ENCODE measurements at places on chromosomes 4 and X.

DNA sequence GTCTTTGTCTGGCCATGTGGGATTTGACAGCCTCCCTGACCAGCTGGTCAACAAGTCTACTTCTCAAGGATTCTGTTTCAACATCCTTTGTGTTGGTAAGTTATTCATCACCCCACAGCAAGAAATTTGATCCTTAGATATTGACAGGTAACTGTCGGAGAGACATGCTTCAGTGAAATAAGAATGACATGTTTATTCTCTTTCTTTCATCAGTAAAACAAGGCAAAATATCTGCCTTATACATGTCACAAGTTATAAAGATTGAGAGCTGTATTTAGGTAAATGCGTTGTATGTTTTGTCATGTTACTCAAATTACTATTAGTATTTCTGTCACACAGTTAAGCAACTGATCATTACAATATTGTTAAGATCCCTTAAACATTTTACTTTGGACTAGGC, 46.9 kb downstream of the SEPTIN11 start:
- no peak for DNase-seq

GRCh38 chr4:13530823-13531624, 13.3 kb downstream of the NKX3-2 start:
- DNase-seq, result no peak

GRCh38 chr4:127857641-127858040, 23.1 kb upstream of the PLK4 start:
- DNase-seq, result no peak

GRCh38 chr4:124964251-124964650, 251.7 kb upstream of the ANKRD50 start:
- DNase-seq, result no peak

- no peak for DNase-seq
Observed at GRCh38 chr4:90220459-90220858, 93.3 kb downstream of the CCSER1 start.

DNA sequence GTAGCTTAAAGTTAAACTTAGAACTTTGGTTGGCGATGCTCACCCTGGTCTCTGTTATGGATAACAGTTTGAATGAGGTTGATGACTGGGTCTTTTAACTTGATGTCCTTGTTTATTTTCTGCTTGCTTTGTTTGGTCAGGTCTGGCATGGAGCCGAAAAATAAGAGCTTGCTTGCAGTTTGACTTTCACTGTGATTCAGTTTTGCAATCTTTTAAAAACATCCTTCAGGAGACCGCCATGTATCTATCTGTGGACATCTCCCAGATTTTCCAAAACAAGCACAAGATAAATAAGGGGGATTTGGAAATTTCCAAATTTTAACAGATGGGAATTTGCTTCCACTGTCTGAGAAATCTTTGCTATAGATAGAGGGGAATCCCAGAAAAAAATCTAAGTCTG, 246.7 kb downstream of the PALLD start:
- DNase-seq, result no peak

- DNase-seq, result no peak
Observed at GRCh38 chrX:28835991-28836390, 248.7 kb downstream of the IL1RAPL1 start.

- peak; percentile 4 for DNase-seq
Observed at GRCh38 chr4:150010525-150011126, 67.6 kb upstream of the DCLK2 start.

DNA sequence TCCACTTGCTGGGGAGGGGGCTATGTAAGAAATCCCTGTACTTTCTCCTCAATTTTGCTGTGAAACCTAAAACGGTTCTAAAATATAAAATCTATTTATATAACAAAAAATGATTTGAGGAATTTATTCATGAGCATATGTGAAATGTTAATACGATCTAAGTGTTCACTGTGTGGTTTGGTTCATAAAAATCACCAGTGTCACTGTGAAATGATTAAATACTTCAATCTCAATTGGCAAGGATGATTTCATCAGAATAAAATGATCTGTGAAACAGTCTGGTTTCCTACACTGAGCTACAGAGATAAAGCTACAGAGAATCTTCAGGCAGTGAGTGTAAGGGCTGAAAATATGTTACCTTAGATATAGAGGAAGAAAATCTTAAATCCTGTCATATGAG, 153.4 kb downstream of the GPM6A start:
- no peak for DNase-seq

- no peak for DNase-seq
Observed at GRCh38 chrX:143873343-143873742, 10.5 kb upstream of the UBE2NL start.

GRCh38 chr4:77201343-77201742, 44.3 kb downstream of the CCNG2 start:
- DNase-seq, result no peak

- DNase-seq, result no peak
Observed at GRCh38 chr4:185559915-185560281, 24.6 kb upstream of the PDLIM3 start.

DNA sequence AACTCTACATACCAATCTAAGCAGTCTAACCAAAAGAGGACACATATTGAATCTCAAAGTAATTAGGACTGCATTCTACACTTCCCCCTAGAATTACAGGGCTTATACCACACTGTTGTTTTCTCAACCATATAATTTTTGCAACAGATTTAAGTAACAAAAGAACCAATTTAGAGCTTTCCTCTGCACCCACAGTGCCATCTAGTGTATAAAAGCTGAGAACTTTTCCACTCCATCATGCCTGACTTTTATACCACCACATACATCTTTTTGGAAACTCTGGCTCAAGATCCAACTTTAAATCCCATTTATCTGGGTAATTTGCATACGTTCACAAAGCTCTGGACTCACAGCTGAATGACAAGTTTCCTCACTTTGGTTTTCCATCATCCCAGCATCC, 99.5 kb downstream of the EFHC2 start:
- peak; percentile 1 for DNase-seq

GRCh38 chr4:151887031-151887815, 126.4 kb upstream of the GATB start:
- no peak for DNase-seq

GRCh38 chr4:24601121-24601520, 16.8 kb upstream of the DHX15 start:
- no peak for DNase-seq
